Stimulated activated CD8-positive, alpha-beta memory T cell treated with anti-CD3 and anti-CD28 coated beads, Interleukin-4, amount 100 ng/mL, for 4 hours (primary cell): ENCODE measurements at places on chromosomes 3 and 15.

DNA sequence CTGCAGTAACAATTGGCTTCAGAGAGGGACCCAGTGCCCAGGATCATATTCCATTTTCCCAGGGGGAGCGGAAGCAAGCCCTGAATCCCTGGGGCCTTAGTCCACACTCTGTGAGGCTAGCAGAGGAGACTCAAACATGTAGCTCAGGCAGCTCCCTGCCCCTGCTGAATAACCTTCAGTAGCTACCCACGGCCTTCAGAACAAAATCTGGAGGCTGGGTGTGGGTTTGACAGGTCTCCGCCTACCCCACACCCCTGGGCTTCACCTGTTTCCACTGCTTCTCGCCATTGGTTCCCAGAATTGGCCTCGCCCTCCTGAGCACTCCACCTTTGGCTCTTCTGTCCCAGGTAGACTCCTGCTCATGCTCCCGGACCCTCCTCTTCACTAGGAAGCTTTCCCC, 93.6 kb upstream of the ATP2B2 start:
- no peak for DNase-seq

GRCh38 chr3:174202116-174202515, 657.0 kb upstream of the NAALADL2 start:
- no peak for DNase-seq

DNA sequence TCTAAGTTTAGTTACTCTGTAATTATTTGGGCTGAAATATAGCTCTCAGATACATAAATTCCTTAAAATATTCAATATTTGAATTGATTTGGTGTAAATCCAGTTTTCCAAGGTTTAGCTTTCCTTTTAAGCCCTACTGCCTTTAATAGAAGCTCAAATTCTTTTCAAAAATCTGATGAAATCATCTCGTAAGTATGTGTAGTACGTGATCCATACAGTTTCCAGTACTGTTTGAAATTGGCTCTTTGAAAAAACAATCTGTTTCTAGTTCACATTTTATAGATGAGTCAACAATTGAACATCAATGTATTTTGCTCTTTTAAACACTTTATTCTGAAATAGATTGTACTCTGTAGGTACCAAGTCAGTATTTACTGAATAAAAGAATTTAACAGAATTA, 84.2 kb downstream of the LRRC49 start:
- DNase-seq: no peak

DNA sequence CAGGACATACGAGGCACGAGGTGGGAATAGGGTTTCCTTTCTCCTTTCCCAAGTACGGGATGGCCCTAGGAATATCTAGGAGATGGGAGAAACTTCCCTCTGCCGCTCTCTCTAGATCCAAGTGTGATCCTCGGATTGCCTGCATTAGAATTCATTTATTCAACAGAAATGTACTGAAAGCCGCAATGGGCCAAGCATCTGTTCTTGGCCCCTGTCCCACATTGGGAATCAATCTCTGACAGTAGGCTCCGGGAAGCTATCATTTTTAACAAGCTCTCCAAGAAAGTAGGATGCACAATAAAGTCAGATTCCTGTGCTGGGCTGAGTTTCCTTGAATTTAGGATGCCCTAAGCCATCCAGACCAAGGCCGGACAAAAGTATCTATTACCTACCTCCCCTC, 37.2 kb upstream of the CA12 start:
- no peak for DNase-seq

DNA sequence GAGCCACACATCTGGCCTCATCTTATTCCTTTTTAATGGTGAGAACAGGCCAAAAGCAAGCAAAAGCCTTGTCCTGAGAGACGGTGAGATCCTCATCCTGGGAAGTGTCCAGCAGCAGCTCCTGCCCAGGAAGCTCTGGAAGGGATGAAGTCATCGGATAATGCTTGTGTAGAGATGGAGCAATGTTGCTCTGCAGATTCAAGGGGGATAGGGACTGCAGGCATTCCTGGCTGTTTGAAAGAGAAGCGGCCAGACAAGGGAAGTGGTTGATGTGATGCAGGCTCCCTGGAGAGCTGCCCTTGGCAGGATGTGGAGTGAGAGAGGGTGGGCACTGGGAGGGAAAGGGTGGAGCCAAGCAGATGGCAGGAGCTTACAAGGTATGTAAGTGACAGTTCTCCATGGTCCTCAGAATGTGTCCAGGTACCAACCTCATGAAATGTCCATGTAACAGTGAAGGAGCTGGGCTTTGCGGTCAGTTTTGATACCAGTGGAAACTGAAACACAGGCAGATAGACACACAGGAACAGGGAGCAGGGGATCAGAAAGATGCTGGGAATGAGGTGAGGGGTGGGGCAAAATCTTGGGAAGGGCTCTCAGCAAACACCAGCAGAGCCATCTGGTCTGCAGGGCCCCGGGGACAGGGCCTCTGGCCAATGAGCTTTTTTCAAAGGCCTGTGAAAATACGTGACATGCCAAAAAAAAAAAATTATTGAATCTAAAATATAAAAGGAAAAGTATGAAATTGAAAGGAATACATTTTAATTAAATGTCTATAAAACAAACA, 32.2 kb upstream of the LACTB start:
- no peak for DNase-seq

GRCh38 chr3:61685755-61686154, 124.4 kb downstream of the PTPRG start:
- no peak for DNase-seq

DNA sequence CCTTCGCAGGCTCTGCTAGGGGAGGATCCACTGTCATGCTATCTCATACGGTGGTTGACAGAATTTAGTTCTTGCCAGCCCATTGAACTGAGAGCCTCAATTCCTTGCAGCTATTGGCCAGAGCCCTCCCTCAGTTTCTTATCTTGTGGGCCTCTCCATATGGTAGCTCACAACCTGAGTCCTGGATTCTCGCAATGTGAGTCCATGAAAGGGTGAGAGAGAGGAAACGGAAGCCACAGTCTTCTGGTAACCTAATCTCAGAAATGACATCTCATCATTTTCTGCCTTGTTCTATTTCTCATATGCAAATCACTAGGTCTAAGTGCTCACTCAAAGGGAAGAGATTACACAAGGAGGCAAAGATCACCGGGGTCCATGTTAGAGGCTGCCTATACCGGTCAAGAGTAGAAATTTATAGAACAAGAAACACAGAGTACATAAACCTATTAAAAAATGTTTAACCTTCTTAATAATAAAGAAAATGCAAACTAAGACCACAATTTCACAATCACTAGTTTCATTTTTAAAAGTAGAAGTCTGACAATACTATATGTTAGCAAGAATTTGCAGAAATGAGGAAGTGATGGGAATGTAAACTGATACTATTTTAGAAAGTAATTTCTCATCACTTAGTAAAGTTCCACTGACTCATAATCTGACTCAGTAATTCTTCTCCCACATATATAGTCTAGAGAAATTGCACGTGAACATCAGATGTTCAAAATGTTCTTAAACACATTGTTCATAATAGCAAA, 378.4 kb upstream of the AGTR1 start:
- no peak for DNase-seq

- DNase-seq: no peak
These were observed 200.3 kb downstream of the ZNF621 start for GRCh38 chr3:40725031-40725430.

- DNase-seq: no peak
These were observed 37.4 kb downstream of the MYO1E start for GRCh38 chr15:59335207-59335786.

GRCh38 chr3:33652736-33653135, 65.3 kb downstream of the CLASP2 start:
- no peak for DNase-seq

- DNase-seq: no peak
These were observed 556.7 kb downstream of the FGF12 start for GRCh38 chr3:192170659-192171058.

GRCh38 chr3:18207226-18207625, 217.9 kb downstream of the SATB1 start:
- no peak for DNase-seq

DNA sequence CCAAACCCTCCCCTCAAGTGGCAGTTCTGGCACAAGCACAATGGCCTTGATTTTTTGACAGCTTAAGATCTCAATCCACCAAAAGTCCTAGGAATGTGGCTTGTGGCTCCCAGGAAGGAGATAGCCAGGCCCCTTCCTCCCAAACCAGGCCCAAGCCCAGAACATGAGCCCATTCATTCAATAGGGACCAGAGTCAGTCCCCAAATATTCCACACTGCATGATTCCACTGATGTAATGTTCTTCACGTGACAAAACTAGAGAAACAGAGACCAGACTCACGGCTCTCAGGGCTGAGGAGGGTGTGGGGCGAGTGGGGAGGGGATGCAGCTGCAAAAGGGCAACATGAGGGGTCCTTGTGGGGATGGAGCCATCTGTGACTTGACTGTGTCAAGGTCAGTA, 25.5 kb downstream of the ABTB1 start:
- DNase-seq: no peak

GRCh38 chr3:59245300-59245858, 195.6 kb upstream of the CFAP20DC start:
- no peak for DNase-seq

GRCh38 chr15:42072141-42072685, 22.1 kb downstream of the PLA2G4D start:
- no peak for DNase-seq

DNA sequence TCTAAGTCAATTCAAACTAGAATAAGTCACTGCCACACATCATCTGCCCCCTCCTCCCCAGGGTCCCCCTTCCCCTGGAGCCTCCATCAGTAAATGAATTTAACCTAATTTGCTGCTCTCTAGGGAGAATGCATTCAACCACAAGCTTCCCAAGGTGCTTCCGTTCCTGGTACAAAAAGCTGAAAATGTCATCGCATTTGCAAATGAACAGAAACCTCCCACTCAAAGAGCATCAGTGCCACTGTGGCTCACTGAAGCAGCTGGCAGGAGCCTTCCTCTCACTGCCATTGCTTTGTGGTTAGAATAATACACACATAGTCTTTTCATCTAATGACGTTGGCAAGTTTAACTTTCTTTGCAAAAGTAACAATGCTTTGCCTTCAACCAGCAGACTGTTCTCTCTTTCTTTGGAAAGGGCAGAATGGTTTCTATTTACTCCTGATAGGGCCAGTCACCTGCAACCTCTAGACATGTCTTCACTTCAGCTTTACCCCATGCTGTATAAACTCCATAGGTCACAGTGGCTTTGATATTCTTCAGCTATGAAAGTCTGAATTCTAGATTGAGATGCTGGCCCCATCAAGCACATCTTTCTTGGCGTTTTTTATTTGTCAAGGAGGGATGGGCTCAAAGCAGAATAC, 238.1 kb downstream of the CPNE4 start:
- no peak for DNase-seq

DNA sequence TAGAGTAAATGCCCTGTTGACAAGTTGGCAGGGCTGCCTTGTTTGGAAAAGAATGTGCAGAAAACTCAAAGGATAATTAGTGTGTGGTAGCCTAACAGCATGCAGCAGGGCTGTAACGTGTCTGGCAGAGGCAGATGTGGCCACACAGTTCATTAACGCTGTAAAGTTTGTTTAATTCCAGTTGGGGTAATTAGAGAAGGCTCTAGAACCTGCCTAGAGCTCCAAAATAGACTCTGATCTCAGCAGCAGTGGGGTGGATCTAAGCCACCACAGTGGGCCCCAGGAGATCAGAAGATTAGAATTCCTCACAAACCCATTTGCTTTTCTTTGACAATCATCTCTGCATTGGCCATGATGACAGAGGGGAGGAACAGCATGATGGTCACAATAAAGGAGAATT, 65.1 kb upstream of the LEKR1 start:
- no peak for DNase-seq

DNA sequence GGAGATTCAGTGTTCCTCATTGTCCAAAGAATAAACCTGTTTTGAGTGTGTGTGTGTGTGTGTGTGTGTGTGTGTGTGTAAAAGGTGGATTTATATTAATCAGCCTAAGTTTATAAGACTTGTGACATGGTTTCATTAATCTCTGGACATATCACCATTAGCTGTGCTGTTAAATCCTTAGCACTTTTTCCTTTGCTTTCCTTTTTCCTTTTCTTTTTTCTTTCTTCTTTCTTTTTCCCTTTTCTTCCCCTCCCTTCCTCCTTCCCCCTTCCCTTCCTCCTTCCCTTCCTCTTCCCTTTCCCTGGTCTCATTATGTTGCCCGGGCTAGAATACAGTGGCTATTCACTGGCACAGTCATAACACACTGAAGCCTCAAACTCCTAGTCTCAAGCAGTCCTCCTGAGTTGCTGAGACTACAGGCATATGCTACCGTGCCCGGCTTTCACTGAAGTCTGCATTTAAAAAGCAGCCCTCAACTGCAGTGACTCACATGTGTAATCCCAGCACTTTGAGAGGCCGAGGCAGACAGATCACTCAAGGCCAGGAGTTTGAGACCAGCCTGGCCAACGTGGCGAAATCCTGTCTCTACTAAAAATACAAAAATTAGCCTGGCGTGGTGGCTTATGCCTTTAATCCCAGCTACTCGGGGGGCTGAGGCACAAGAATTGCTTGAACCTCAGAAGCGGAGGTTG, 28.6 kb upstream of the ITPKA start:
- DNase-seq: no peak

DNA sequence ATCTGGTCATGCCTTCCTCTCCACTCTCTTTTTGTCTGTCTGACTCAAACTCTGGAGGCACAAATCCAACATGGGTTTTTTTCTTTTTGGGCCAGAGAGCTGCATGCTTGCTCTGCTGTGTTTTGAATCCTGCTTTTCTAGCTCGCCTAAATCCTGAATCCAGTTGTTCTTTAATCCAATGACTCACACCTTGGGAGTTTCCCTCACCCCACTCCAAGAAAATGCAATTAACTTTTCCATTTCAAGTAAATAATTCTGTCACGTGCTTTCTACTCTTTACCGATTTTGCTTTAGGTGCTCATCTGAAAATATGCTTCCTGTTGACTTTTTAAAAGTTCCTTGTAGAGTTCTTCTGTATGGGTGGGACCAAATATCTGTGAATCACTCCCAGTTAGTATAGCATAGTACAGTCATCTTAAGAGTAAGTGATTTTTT, 47.6 kb downstream of the SLMAP start:
- no peak for DNase-seq

- no peak for DNase-seq
These were observed 214.9 kb downstream of the CBLB start for GRCh38 chr3:105653868-105654267.

DNA sequence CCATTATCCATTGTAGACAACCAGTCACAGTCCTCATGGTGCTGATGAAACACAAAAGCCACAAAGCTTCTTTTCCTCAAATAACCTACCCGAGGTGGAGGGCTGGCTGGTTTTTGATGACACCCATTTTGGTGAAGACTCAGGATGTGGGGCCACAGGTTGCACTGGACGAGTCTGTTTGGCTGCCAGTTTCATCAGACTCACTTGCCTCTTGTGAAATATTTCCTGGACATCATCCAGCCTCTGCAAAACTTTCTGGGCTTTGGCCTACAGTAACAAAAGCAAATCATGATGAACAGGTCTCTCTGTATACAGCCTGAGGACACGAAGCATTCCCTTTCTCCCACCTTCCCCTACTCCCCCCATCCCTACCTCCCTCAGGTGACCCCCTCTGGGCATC, 42.2 kb downstream of the B3GNT5 start:
- no peak for DNase-seq

DNA sequence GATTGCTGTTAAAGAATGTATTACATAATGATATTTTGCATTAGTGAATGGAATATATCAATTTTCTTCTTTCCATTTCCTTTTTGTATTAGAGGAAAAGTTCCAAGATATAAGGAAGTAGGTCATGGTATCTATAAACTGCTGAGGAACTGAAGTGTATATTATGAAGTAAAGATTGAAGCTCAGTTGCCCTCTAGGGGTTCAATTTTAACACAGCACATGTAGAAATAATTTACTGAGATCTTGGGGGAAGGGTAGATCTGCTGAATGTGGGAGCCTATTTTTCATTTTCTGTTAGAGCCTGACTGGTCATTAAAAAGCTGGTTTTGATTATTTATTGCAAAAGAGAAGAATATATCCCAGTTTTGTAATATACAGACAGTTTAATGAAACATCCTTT, 45.2 kb downstream of the CMC1 start:
- DNase-seq: no peak

GRCh38 chr15:32951736-32952464, 234.1 kb downstream of the GREM1 start:
- no peak for DNase-seq
